ENCODE measurements at places on chromosomes 1 and 21.

DNA sequence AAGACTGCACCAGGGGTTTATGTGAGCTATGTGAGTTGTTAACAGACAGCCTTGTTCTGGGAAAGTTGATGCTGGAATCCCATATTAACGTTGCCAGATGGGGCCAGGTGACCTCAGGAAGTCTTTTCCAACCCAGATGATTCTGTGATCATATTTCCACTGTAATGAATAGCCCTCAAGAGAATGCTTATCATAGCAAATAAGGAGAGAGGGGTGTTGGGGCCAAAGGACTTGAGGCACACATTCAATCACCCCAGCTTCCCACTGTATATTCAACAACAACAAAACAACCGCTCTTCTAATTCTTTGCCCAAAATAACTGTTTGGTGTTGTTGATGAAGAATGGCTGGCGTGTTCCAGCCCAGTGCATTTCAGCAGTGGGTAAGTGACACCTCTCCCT is 14.1 kb downstream of the ZNF697 start:
- no peak for DNase-seq

GRCh38 chr1:225498549-225499136 is 70.8 kb upstream of the LBR start:
- DNase-seq: no peak

DNA sequence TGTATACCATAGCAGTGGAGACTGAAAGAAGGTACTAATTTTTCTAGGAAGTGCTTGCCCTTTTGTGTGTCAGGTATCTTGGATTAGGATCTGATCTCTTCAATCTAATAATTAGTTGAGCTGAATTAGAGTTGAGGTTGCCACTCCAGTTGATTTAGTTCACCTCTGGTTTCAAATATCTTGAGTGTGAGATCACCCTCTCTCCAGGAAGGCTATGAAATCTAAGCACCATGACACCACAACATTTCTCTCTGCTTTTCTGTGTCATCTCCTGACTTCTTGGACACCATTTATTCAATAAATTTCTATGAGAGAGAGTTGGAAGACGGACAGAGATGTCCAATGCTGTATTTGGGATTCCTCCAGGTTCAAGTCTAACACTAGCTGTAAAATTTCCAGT is 212.8 kb downstream of the DYRK1A start:
- DNase-seq: no peak

DNA sequence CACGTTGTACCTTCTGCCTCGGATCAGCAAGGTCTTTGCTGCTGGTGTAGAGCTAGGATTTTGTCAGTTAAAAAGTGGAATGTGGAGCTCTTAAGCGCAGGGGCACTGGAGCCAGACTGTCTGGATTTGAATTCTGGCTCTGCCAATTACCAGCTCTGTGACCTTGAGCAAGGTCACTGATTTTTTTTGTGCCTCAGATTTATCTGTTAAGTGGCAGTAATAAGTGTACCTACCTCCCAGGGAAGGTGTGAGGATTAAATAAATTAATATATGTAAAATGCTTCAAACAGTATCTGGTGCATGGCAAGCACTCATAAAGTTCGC is 40.3 kb downstream of the UBE2U start:
- no peak for DNase-seq

DNA sequence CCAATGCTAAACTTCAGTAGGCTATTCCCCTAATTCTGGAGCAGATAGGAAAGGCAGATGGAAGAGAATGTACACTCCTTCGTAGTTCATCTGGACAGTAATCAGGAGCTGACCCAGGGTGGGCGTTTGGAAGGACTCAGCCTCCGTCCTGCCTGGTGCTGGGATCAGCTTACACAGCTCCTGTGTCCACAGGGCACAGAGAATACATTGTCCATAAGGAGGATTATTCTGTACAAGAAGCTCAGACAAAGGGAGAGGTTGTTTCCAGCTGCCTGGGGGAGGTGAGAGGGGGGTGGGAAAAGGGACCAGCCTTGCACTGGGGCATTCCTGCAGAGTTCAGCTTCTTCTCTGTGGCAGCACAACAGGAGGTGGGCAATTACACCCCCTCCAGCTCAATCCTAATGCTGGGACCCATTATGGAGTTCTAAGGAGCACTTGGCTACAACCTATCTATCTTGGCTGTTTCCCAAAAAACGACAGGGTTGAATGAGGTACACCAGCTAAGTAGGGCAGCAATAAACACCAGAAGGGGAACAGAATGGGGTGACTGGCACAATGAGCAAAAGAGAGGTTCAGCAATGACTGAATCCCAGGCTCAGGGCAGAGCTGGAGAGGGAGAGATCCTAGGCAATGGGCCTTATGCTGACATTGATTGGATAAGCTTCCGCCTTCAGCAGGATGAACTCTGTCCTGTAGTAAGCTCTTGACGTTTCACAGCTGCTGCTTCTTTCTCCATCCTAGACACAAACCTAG is 7.4 kb downstream of the MED8 start:
- no peak for DNase-seq

DNA sequence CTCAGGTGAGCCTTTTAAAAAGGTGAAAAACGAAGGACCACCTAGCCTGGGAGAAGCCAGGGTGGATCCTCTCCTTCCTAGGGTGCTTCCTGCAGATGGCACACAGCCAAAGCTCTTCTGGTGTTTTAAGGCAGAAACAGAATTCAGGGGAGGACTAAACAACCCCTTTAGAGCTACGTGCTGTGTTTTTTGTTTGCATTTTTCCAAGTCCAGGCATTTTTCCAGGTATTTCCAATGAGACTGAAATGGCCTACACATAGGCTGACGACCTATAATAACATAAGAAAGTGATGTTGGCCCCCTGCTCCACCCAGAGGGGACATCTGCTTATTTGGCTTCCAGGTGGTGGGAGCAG is 83.8 kb downstream of the CAPZB start:
- DNase-seq: no peak

- DNase-seq: no peak
Measured at GRCh38 chr1:195520757-195521156, 1087.5 kb downstream of the KCNT2 start.

DNA sequence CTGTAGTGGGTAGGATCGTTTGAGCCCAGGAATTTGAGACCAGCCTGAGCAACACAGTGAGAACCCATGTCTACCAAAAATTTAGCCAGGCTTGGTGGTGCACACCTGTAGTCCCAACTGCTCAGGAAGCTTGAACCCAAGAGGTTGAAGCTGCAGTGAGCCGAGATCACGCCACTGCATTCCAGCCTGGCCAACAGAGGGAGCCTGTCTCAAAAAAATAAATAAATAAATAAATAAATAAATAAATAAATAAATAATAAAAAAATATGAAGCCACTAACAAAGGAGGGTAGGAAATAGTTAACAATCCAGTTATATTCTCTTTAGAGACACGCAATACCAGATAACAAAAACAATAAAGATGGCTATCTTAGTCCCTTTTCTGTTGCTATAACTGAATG is 11.9 kb upstream of the CBR3 start:
- no peak for DNase-seq

DNA sequence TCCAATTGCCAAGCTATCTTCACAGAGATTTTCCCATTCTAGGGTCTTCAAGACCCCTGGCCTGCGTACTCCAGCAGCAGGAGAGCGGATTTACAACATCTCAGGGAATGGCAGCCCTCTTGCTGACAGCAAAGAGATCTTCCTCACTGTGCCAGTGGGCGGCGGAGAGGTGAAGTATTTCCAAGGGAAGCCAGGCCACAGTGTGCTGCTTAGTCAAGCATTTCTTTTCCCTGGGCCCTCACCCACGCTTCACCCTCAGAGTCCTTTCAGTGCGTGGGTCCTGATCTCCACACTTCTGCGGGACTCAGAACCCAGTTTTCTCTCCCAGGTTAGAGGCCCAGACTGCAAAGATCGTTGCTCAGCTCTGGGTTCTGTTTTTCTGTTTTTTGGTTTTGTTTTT is 13.1 kb downstream of the CDCA8 start:
- DNase-seq: no peak

GRCh38 chr1:56222914-56223540 is 356.3 kb downstream of the PLPP3 start:
- no peak for DNase-seq

DNA sequence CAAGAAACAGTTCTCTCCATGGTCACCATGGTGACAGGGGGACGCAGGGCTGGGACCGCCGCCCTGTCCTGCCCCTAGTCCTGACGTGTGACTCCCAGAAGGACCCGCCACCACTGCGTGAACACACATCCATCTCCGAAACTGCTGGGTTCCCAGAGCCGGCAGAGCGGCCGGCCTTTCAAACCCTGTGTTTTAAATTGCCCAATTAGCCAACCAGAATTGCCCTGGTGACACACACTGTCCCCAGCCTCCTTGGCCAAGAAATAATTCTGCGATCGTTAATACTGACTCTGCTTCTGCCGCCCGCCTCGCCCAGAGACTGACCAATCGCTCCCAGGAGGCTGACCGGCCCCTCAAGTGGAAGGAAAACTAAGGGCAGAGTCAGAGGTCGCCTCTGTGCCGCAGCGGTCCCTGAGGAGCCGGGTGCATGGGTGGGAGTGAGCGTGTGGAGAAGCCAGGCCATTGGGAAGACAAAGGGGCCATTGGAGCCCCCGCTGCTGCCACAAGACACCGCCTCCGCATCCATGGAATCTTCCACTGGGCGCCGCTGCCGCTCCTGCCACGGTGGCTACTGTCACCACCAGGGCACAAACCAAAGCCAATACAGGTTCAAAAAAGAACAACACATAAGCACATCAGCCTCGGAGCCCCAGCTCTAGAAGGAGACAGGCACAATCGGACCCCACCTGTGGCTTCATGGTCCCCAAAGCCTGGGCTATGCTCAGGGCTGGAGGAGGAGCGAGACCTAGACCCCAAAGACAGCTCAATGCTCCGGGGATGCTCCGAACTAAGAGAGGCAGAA is 273.2 kb downstream of the NPHP4 start:
- no peak for DNase-seq

DNA sequence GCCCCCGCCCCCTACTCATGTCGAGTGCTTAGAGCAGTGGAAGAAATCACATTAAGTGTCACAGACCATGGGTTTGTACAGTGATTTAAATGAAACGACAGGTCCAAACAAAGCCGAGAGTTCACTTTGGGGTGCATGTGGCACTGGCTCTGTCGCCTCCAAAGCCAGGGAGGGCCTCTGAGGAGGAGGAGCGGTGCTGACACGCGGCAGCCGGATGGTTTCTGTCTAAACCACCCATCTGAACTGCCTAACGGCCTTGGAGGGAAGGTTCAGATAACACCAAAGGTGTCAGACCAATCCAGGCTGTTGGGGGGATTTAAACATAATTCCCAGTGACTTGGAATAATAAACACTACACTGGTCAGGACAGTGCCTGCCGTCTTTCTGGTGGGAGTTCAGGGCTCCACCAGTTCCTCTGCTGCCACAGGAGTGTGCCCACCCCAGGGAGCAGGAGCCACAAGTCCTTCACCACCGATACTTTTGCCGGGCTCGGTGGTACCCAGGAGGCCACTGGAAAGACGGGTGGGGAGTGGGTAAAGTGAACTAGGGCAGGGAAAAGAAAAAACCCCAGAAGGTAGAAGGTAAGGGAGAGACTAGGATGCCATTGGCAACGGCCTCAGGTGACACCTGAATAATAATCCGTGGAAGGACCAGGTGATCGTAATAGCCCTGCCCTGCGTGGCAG is 78.2 kb downstream of the SLC66A1 start:
- DNase-seq: no peak

- DNase-seq: no peak
Measured at GRCh38 chr1:101920577-101920976, 76.1 kb downstream of the OLFM3 start.

DNA sequence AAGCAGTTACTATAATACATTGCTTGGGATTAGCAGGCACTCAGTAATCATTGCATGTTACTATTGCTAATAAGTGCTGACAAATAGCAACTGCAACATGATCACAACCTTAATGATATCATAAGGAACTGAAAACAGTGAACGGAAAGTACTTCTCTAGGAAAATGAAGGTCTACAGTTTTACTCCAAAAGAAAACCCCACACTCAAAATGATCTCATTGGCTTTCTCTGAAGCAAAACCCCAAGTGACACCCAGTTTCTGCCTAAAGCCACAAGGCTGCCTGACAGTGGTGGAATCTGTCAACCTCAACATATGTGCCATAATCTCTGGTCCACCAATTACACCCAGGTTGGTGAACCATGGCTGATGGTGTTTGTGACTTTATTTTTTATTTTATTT is 137.6 kb downstream of the PTGER3 start:
- DNase-seq: no peak

GRCh38 chr1:153527683-153528040 is 8.1 kb downstream of the S100A6 start:
- no peak for DNase-seq

DNA sequence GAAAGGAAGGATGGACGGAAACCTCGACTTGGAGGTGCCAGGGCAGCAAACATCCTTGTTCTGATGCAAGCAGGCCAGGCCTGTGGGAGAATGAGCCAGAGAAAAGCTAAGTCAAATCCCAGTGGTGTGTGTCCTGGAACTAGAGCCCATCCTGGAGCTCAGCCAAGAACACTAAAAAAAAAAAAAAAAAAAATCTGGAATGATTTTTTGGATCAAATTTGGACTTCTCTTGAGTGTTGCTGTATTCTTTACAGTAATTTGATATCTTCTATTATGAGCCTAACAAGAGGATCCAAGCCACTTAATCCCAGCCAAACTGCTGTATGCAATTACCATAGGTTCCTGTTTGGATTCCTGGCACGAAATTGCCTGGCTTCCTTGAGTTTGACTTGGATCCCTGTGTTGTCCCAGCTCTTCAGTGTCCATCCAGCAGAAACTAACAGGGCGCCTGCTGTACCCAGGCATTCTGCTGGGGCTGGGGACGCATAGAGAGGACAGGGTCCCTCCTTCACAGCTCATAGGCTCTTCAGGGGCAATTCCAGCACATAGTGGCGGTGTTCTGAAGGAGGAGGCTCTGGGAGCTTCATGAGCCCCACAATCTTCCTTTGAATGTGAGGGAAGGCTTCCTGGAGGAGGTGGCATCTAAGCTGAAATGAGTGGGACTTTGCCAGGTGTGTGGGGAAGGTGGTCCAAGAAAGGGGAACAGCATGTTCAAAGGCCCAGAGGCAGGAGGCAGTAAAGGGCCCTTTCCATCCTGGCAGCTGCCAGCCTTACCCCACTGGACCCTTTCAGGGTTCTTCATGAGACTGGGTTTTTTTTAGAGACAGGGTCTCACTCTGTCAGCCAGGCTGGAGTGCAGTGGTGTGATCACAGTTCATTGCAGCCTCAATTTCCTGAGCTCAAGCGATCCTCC is 24.7 kb downstream of the EPHX1 start:
- DNase-seq: no peak

DNA sequence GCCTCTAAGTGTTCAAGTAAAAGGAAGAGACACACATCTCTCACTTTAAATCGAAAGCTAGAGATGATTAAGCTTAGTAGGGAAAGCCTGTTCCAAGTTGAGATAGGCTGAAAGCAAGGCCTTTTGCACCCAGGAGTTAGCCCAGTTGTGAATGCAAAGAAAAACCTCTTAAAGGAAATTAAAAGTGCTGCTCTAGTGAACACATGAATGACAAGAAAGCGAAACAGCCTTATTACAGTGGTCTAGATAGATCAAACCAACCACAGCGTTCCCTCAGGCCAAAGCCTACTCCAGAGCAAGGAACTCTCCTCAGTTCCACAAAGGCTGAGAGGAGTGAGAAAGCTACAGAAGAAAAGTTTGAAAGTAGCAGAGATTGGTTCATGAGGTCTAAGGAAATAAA is 14.9 kb downstream of the TCP10L start:
- no peak for DNase-seq

GRCh38 chr1:43229826-43230780 is 39.7 kb upstream of the TMEM125 start:
- DNase-seq: no peak

All from GM12891 (cell line).